Left kidney (tissue), 8 donors: ENCODE measurements at places on chromosomes 2 and 18.

- no peak for DNase-seq
These were observed 143.3 kb downstream of the FTCDNL1 start for GRCh38 chr2:199707593-199708185.

- peak; percentile 21 for DNase-seq
These were observed 91.9 kb upstream of the KLHL29 start for GRCh38 chr2:23293063-23293462.

DNA sequence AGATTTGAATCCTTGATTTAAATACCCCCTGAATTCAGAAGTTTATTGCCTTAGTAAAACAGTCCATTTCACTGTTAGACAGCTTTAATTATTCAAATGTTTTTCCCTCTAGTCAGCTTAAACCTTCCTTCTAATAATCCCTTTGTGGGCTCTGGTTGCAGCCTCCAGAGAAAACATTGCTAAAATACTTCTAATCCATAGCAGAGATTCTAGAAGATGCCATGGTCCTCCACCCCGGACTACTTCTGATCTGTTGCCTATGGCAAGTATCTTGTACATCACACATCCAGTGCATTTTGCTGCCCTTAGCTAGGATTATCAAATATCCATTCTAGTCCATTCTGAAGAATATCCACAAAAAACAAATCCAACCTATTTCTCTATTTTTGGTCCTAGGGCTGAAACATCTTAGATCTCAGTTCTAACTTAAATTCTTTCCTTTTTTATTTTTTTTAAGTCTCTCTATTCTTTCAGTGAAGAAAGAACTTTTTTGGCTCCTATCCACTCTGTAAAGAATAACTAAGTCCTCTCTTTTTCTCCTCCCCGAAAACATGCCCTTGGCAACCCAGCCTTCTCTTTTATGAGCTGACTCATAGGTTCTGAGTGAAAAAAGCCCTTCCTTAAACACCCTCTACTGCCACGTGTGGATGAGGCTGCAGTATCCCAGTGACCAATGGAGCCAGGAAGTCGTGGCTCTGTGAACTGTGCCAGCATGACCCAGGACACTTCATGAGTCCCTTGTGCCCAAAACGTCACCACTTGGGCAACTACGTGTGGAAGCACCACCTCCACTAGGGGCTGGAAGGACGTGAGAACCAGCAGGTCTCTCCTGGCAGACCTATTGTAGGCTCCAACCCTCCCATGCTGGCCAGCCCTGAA lies 349.8 kb downstream of the TNS1 start:
- no peak for DNase-seq

- no peak for DNase-seq
These were observed 349.7 kb upstream of the GALNT5 start for GRCh38 chr2:156907806-156908205.

- no peak for DNase-seq
These were observed 2173.5 kb upstream of the PIK3C3 start for GRCh38 chr18:39781565-39781964.
